ENCODE measurements at places on chromosomes 3 and 15.

GRCh38 chr15:69723404-69724096 is 270.9 kb downstream of the RPLP1 start:
- no peak for DNase-seq

DNA sequence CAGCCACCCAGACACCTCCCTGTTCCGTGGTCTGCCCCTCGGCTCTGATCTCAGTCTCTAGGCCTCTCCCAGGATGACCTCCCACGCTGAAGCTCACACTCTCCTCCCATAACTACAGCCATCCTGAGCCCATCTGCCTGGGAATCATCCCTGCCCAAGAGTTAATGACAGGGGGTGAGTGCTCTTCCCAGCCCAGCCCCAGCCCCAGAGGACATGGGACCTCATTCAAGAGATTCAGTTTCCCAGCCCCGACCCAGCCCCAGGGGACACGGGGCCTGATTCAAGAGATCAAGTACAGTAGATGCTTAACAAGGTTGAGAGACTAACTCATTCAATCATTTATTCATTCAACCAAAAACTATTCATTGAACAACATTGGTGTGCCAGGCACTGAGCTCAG is 272.0 kb downstream of the XXYLT1 start:
- no peak for DNase-seq

DNA sequence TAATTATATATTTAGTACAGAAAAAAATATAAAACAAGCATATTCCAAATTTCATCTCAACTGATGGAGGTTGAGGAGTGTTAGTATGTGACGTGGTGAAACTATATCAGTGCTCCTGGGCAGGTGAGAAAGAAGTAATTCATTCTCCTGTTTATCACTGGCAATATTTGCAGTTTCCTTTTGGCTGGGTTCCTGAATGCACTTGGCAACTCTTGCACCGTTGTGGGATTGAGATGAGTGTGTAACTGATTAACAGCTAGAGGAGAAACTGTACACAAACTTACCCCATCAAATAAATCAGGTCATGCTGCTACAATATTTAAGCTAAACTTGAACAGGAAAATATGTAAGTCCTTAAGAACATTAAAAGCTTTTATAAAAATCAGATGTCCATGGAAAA is 2.1 kb upstream of the ATP13A4 start:
- DNase-seq: no peak

- no peak for DNase-seq
Measured at GRCh38 chr3:150739200-150739863, 23.6 kb downstream of the SIAH2 start.

DNA sequence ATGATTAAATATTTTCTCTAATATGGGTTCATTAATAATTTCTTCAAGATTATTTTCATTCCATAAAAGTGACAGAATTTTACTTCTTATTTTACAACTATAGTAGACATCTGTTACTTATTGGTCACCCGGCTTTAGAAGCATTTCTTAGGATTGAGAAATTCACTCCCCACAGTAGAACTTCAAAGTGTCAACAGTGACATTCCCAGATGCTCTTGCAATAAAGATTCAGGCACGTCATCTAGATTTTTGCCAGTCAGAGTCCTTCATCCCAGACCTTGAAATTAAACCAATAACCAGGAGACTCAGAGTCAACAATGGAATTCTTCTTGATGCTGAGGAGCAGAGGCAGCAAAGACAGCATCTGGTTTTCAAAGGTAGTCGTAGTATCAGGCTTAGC is 190.8 kb downstream of the VGLL3 start:
- DNase-seq: no peak

GRCh38 chr3:71099997-71100719 is 483.4 kb downstream of the FOXP1 start:
- DNase-seq: no peak

DNA sequence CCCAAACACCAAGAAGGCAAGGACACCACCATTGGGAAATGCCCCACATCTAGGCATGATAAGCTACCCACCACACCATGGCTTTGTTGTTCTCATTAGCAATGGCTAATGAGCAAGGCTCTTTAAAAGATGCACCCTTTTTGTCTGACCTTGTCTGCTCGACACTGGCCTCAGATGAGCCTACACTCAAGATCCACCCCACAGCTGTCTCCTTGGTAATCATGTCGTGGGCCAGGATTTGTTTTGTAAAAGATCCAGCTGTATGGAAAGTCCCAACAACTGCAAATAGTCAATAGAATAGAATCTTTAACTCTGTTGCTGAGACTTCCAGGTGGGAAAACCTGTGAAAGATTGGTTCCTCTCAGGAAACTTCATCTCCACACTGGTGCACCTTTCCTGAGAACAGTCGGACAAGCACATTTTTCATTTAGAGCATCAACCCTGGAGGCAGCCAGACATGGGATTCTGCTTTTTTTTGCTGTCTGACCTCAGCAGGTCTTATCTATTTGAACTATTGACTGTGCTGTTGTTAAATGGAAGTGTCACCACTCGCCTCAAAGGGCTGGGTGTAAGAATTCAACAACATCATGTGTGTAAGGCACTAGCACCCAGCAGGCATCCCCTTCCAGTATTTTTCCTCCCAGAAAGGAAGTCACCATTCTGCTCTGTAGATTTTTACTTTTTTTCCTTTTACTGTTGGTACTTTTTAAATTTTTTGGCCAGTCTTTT is 35.5 kb downstream of the DUT start:
- no peak for DNase-seq

GRCh38 chr3:14047841-14048240 is 76.8 kb downstream of the CHCHD4 start:
- DNase-seq: no peak

GRCh38 chr15:96038650-96039049 is 291.9 kb upstream of the NR2F2 start:
- DNase-seq: no peak

DNA sequence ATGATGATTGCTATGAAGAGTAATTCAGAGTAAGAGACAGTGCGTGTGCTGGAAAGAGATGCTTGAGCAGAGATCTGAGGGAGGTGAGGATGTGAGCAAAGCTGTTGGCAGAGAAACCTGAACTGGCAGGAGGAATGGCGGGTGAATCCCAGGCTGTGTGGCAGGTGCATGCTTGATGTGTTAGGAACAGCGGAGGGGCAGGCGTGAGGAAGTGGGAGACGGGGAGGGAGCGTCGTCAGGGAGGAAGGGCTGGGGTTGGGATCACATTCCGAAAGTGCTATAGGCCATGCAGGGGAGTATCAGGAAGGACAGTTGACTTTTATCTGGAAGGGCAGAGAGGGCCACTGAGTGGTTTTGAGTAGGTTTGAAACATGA is 8.6 kb downstream of the GABRA5 start:
- no peak for DNase-seq

DNA sequence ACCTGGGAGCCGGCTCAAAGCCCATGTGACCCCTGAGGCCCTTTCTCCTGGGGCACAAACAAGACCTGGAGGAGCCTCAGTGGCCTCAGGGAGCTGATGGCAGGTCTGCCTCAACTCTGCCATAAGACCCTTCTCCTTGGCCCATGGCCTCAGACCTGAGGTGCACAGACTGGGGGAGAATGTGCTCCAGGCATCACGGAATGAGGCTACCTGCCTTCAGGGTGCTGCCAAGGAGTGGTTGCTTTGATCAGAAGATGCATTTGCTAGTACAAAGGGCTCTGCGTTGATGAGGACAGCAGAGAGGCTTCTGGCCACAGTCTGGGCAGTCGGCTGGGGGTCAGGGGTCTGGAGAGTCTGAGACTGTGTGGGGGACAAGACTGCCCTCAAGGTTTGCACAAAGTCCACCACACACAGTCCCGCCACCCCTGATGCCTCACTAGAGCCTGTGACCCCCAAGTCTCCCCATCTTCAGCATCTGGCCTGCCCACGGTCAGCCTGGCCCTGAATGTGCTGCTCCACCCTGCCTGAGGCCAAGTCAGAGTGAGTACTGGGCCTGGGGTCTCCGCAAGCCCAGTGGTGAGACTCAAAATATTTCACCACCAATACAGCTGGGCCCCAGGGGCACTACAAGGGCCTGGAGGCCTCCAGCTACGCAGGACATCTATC is 26.6 kb downstream of the ALDH1L1 start:
- DNase-seq: no peak

DNA sequence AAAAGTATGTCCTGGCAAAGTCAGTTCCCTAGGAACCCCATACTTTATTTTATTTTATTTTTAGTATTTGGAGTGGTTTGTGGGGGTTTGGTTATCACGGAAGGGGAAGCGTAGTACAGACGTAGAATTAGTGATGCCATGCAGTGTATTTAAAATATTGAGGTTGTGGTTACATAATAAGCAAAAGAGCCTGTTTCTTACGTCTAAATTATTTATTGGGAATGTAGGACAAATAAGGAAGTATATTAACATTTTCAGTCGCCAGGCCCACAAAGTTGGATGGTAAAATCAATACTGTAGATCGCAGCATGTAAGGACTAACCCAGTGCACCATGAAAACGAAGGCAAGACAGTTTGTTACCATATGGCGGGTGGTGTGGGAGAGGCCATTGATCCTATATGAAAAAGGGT is 558 bp downstream of the DTWD1 start:
- no peak for DNase-seq

- no peak for DNase-seq
Measured at GRCh38 chr15:90901175-90902039, 1.7 kb upstream of the MAN2A2 start.

DNA sequence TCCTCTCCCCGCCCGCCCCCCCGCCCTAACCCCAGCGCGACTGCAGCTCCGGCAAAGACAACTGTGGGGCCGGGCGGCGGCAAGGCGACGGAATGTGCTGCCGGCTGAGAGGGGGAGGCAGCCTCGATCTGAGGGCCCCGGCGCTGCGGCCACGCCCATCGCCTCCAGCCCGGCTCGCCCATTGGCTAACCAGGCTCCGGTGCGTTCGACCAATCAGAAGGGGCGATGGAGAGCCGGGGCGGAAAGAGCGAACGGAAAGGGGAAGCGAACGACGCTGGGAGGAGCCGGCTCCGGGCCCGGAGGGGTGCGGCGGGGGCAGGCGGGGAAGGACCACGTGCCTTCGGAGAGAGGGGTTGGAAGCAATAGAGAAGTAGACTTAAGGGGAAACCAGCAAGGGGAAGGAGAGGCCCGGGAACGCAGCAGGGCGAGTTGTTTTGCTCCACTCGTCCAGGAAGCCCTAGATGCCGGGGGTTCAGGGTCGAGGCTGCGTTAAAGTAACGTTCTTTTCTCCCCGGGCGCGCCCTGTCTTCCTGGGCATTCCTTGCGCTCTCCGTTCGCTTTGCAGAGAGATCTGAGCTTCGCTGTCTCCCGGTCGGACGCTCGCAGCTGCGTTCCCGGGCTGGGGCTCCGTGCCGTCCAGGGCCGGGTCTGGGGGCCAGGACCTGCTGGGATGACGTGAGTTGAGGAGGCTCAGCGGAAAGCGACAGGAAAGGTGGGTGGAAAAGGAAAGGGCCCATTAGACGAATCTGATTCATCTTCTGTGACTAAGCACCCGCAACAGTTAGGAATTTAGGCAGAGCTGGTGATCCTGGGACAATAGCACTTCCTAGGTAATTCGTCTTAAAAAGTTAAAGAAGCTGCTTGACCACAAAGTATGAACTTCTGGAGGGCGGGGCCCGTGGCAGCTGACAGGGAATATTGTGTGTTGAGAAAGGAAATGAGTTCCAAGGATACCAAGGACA is at the start of gene KPNA4:
KPNA4 (minus strand) TSS at position 130 of the 962 bp plus-strand sequence. CDS start 289 bp downstream, outside the sequence.
- peak; percentile 92 for DNase-seq

- no peak for DNase-seq
Measured at GRCh38 chr3:16106050-16106449, 68.4 kb upstream of the GALNT15 start.

GRCh38 chr15:101203607-101204189 is 48.1 kb downstream of the CHSY1 start:
- DNase-seq: no peak

DNA sequence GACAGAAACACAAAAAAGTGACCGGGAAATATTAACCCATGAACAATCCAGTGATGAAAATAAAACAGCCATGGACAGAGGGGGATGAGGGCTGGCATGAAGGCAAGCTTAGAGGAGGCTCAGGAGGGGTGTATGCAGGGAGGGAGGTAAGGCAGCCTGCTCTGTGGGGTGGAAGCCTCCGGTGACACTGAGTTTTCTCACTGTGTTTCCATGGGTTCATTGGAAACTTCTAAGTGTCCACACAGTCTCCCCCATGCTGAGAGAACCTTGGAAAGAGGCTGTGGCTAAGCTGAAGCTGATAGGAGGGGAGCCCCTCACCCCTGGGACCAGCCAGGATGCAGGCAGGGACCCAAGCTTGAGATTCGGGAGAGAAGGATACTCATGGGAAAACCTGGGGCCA is 6.8 kb upstream of the SKOR1 start:
- no peak for DNase-seq

GRCh38 chr3:193506921-193507320 is 47.8 kb downstream of the ATP13A4 start:
- DNase-seq: no peak

DNA sequence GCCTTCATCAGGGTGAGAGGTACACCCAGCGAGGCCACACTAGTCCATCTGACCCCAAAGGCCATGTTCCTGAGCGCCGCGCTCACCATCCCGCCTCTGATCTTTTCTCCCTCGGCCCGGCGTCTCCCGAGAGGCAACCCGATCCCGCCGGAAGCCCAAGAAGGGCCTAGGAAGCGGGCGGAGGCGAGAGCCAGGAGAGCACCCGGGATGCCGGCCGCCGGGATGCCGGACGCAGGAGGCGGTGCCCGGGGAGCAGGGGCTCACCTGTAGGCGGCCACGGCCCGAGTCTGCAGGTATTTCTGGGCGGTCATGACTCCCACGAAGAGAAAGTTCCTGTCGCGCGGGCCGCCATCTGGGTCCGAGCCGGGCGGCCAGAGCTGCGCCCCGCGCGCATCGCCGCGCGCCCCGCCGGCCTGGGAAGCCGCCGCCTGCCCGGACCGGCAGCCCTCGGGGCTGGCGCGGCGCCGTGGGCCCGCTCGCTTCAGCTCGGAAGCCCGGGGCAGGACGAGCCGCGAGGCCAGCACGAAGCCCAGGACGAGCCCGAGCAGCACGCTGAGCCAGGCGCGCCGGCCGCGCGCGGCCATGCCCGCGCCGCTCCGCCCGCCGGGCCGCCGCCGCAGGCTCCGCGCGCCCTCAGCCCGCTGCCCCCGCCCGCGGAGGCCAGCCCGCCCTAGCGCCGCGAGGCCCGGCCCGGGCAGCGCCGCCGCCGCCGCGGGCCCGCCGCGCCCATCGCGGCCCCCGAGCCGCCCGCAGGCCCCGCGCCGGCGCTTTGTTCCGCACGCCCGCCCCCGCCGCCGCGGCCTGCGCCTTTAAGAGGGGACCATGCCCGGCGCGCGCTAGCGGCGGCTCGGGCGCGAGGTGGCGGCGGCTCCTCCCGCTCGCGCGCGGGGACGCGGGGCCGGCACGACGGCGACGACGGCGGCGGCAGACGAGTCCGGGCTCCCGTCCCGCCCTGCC is 697 bp downstream of the CHSY1 start:
- DNase-seq: no peak

DNA sequence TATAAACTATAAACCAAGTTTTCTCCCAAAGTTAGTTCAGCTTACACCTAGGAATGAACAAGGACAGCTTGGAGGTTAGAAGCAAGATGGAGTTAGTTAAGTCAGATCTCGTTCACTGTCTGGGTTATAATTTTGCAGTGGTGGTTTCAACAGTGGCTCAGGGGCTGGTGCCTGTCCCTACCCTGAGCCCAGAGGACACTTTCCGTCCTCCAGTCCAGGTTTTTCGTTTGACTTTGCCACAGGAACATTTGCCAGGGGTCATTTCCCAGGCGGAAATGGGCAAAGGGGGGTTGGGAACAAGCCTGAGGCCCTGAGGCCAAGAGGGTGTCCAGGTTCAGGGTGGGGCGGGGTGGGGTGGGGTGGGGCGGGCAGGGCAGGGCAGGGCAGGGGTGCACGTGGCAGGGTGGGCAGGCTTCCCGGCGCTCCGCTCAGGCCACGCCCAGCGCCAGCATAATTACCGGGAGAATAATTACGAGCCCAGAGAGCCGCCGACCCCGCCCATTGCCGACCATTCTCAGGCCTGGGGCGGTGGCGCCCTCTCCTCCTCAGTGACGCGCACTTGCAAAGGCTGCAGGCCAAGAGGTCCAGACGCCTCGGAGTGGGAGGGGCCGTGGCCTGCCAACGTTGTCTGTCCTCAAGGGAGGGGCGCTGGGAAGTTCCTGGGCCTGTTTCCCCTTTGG is 70.4 kb downstream of the KLF13 start:
- no peak for DNase-seq

Data from stimulated activated CD8-positive, alpha-beta memory T cell treated with anti-CD3 and anti-CD28 coated beads, Interleukin-15, amount 100 ng/mL, for 1 hour (primary cell).